Left ventricle myocardium superior (tissue), 1 donor: ENCODE measurements at places on chromosomes 13 and 19. TPM values are rescaled to one million over a fixed set of nuclear protein-coding genes. Genes with fewer than 3 reads are reported as not detected.

GRCh38 chr13:49214917-49215376, 5.2 kb upstream of the MLNR start:
- DNase-seq = peak; percentile 50

DNA sequence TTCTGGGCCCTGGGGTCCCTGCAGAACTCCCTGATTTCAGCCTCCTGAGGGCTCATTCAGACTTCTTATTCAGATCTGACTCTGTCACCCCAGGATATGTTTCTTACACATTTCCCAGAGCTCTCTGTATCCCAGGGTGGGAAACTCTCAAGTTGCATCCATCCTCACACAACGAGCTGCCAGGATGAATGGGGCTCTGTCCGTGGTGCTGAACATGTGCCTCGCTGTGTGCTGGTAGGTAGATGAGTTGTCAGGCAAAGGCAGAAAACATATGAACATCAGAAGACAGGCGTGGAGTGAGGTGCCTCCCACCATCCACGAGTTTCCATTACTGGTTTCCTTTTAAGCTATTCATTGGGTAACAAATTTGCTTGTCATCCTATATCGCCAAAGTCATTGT, 11.4 kb upstream of the IGFL1 start:
- DNase-seq = peak; percentile 34

- no peak for DNase-seq
Measured at GRCh38 chr13:89951341-89951740, 1396.1 kb upstream of the MIR17HG start.

DNA sequence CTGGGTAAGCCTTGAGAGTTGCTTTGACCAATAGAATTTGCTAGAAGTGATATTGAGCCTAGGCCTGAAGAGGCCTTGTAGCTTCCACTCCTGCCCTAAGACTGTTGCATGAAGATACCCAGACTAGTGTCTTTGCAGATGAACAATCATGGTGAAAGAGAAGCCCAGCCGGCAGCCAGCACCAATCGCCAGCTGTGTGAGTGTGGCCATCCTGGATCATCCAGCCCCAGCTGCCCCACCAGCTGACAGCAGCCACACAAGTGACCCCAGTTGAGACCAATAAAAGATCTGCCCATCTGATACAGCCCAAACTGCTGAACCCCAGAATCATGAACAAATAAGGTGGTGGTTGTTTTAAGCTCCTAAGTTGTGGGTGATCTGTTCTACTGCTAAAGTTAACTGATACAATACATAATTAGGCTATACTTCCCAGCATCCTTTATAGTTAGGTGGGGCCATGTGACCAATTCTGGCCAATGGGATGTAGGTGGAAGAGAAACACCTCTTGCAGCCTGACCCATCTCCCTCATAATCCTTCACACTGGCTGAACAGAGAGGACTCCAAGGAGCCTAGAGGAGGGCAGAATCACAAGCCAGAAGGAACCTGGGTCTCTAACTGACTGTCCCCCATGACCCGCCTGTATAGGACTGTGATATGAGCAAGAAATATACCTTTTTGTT, 9.4 kb upstream of the ZNF428 start:
- DNase-seq = no peak

The IL11 gene
- not detected for total RNA-seq

GRCh38 chr13:100306434-100306999, 217.6 kb downstream of the PCCA start:
- DNase-seq = no peak

- no peak for DNase-seq
Measured at GRCh38 chr19:2820112-2820702, 539 bp downstream of the ZNF554 start.

The SOX1 gene
- total RNA-seq = not detected

- no peak for DNase-seq
Measured at GRCh38 chr13:32889986-32890565, 126.1 kb upstream of the KL start.

The ZNF763 gene
- total RNA-seq = 4.0 TPM

The MADCAM1 gene
- total RNA-seq = 0.37 TPM

DNA sequence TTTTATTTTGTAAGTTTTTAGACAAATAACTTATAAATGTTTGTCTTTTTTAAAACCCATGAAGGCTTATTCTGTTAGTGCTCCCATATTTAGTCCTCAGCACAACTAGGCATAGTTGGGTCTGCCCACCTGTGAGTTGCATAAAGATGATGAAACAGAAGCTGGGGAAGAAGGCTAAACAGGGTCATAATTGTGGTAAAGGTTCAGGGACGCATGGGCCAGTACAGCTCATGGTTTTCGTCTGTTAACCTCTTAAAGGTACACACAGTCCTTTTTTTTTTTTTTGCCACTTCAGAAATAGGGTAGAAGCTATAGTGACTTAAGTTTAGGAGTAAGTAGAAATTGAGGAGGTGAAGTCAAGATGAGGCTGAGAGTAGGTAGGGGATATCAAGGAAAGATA, 58.3 kb downstream of the TM9SF2 start:
- DNase-seq = no peak

DNA sequence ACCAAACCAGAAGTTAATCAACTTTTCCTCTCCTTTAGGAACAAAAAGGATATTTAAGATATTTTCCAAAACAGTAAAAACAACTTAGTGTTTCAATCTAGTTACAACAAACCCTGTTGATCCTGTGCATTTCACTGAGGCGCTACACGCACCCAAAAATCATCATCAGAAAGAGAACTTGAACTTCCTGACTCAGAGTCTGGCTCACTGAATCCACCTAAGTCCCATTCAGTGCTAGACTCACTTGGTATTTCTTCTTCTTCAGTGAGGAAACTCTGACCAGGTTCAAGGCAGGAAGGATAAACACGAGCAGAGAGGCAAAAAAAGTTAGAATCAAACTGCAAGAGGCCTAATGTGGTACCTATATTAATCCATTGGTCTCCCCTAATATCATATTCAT, 2.2 kb downstream of the KBTBD6 start:
- DNase-seq = no peak
